A549 treated with RU486 at 1 μM for 4 hours (cell line): ENCODE measurements at places on chromosomes 12 and 14. TPM values are rescaled to one million over a fixed set of nuclear protein-coding genes. Genes with fewer than 3 reads are reported as not detected.

The DDX54 gene
- total RNA-seq = 48.5 to 93.6 TPM (median 79.2 TPM) in 5 replicates

The KRT3 gene
- total RNA-seq = 0.05 to 0.08 TPM (median 0.07 TPM) in 3 of 5 replicates, not detected in the others

The PPP1R1A gene
- total RNA-seq = 0.09 to 0.10 TPM in 2 of 5 replicates, not detected in the others

The KRT83 gene
- total RNA-seq = 2.5 to 6.9 TPM (median 5.9 TPM) in 5 replicates

The CEP128 gene
- total RNA-seq = 4.7 to 5.9 TPM (median 5.6 TPM) in 5 replicates

The BEST3 gene
- 1.1 to 2.7 TPM (median 1.3 TPM) in 5 replicates for total RNA-seq
